ENCODE measurements at places on chromosomes 4 and X. TPM values are rescaled to one million over a fixed set of nuclear protein-coding genes. Genes with fewer than 3 reads are reported as not detected.
A peak's percentile ranks its signal among the peaks of the same experiment; 100 is the strongest.

DNA sequence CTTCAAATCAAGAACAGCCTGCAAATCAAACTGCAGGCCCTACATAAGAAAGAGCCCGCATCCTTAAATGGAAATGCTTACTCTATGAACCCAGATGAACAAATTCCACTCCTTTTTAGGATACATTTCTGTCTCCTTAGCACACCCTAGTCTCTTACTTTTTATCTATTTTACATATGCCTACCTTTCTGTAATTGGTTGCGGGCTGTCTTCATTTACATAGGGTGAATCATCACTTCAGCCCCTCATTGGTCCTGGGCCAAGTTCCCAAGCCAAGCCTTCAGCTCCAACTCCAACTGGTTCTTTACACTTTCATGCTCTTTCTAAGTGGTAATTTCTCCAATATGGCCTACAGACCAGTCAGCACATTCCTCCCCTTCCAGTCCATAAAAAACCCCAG lies 219.3 kb downstream of the TRAM1L1 start:
- no peak for DNase-seq
- H3K4me1 ChIP-seq = no peaks in the 10 kb centered on the region
- no peaks in the 10 kb centered on the region for H3K27me3 ChIP-seq
- H3K4me3 ChIP-seq = no peak overlapping the region

GRCh38 chr4:167177925-167178324 lies 56.4 kb downstream of the SPOCK3 start:
- no peak overlapping the region for H3K27ac ChIP-seq
- H3K36me3 ChIP-seq = no peaks in the 10 kb centered on the region
- no peaks in the 10 kb centered on the region for H3K4me1 ChIP-seq
- no peaks in the 10 kb centered on the region for H3K27me3 ChIP-seq
- H3K4me3 ChIP-seq = no peak overlapping the region
- no peak for DNase-seq

- H3K36me3 ChIP-seq = no peaks in the 10 kb centered on the region
- H3K27me3 ChIP-seq = no peaks in the 10 kb centered on the region
- H3K4me3 ChIP-seq = peak overlapping the region; percentile 67
- no peak for DNase-seq
- H3K4me1 ChIP-seq = no peaks in the 10 kb centered on the region
Measured at GRCh38 chrX:130172127-130172845, 524 bp downstream of the RAB33A start.

DNA sequence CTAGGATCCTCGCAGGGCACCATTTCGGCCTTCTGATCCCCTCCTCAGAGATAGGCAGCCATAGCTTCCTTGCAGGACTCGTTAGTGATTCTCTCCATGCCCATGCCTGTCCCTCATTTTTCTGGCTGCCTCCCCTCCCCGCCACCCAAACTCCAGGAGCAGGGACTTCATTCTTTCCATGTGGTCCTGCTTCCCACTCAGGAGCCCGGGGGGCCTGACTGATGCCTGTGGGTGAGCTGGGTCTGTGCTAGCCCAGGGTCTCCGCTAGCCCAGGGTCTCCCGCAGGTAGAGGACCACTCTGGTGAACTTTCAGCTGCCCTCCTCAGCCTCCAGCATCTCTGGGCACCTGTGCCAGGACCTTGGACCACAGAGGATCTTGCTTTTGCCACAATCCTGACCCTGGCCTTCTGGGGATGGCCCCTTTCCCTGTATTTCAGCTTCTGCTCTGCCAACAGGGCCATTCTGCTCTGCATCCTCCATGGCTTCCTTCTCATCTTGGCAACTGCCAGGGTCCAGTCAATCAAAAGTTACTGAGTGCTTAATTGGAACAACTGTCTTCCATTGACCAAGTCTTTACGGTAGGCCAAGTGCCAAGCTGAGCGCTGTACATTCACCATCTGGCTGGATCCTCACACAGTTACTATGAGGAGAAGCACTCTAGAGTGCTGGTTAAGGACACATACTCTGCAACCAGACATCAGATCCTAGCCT lies 152.2 kb downstream of the EFNB1 start:
- H3K4me1 ChIP-seq = no peaks in the 10 kb centered on the region
- no peak overlapping the region for H3K27ac ChIP-seq

RAB39B gene
- 0.73 TPM for total RNA-seq
